Activated T-helper 1 cell treated with anti-CD3 and anti-CD28 coated beads, Interleukin-12 subunit alpha, Interleukin-12 subunit beta, Interleukin-2, Interleukin-4 antibody, amounts not matched to agents 30 ng/mL and 10 ng/mL and 1 ng/mL, durations not matched to agents 14 hours and 24 hours and 36 hours (primary cell): ENCODE measurements at places on chromosomes 1 and 21.

- H3K4me1 ChIP-seq: no peaks in the 10 kb centered on the region
- H3K36me3 ChIP-seq: no peaks in the 10 kb centered on the region
- no peak for DNase-seq
- H3K27ac ChIP-seq: no peak overlapping the region
These were observed 139.8 kb downstream of the KAZN start for GRCh38 chr1:14738235-14738634.

- peaks cover 2% of the 10 kb centered on the region for H3K27me3 ChIP-seq
- DNase-seq: no peak
- H3K4me3 ChIP-seq: no peak overlapping the region
- H3K36me3 ChIP-seq: no peaks in the 10 kb centered on the region
- no peak overlapping the region for H3K27ac ChIP-seq
- no peaks in the 10 kb centered on the region for H3K4me1 ChIP-seq
These were observed 176.9 kb downstream of the KAZN start for GRCh38 chr1:14775434-14775833.

DNA sequence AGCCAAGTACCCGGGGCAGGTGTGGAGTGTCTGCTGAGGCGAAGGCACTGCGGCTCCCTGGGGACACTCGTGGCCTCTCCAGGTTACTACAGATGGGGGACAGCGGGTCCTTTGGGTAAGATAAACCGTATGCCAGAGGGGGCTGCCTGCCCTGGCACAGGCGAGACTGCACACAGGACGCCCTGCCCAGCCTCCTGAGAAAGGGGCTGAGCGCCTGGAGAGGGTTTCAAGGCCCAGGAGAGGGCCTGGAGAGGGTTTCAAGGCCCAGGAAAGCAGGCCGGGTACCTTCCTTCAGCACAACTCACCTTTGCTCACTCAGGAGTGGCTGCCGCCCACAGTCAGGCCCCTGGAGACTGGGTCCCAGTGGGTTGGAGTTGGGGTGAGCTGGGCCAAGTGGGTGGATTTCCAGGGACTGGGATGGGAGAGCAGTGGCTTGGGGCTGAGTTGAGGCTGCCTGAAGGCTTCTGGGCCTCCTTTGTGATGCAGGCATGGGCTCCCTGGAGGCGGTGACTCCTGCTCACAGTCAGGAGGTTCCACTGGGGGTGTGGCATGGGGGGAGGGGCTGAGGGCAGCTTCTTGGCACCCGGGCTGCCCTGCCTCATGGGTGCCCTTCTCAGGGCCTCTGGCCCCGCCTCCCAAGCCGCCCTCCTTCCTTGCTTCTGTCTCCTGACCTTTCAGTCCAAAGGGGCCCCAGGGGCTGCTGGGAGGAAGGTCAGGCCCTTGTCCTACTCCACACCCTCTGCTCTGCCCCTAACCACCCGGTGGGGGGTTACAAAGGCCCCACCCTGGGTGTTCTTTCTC, at the start of gene MMEL1:
MMEL1 (minus strand) TSS at position 456 of the 801 bp plus-strand sequence. CDS start 3,532 bp downstream, outside the sequence.
- H3K27ac ChIP-seq: no peak within 1 kb of the TSS
- no peak within 1 kb of the TSS for H3K4me3 ChIP-seq
- peaks cover 16% of the 10 kb centered on the region for H3K27me3 ChIP-seq
- no peaks in the 10 kb centered on the region for H3K4me1 ChIP-seq
- H3K36me3 ChIP-seq: peaks cover 1% of the 10 kb centered on the region

- no peaks in the 10 kb centered on the region for H3K36me3 ChIP-seq
- peak; percentile 17 for DNase-seq
- H3K27me3 ChIP-seq: peaks cover 2% of the 10 kb centered on the region
- H3K27ac ChIP-seq: no peak overlapping the region
- no peak overlapping the region for H3K4me3 ChIP-seq
- H3K4me1 ChIP-seq: no peaks in the 10 kb centered on the region
These were observed 3.2 kb downstream of the MYBPH start for GRCh38 chr1:203172184-203173010.

DNA sequence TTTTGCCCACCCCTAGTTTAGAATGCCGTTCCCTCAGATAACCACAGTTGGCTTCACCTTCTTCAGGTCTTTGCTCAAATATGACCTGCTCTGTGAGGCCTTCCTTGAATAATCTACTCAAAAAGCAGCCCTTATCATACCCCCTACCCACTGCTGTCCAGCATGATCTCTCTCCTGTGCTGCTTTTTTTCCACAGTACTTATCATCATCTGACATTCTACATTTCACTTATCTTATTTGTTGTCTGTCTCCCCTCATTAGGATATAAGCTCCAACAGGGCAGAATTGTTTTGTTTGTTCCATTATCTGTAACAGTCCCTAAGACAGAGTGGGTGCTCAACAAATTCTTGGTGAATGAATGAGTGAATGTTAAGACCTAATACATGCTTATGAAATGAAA, 18.1 kb downstream of the USP24 start:
- no peak for DNase-seq
- no peaks in the 10 kb centered on the region for H3K27me3 ChIP-seq
- H3K36me3 ChIP-seq: peaks cover 17% of the 10 kb centered on the region
- H3K4me1 ChIP-seq: peaks cover 58% of the 10 kb centered on the region

- no peaks in the 10 kb centered on the region for H3K4me1 ChIP-seq
- DNase-seq: no peak
- no peaks in the 10 kb centered on the region for H3K36me3 ChIP-seq
- peaks cover 20% of the 10 kb centered on the region for H3K27me3 ChIP-seq
- H3K4me3 ChIP-seq: no peak overlapping the region
These were observed 9.6 kb downstream of the BCAR3 start for GRCh38 chr1:93672069-93672468.

GRCh38 chr1:54904476-54905048, 17.6 kb upstream of the DHCR24 start:
- no peaks in the 10 kb centered on the region for H3K36me3 ChIP-seq
- peaks cover 13% of the 10 kb centered on the region for H3K27me3 ChIP-seq
- no peak overlapping the region for H3K4me3 ChIP-seq
- DNase-seq: no peak

GRCh38 chr1:117665556-117666270, 59.9 kb downstream of the TENT5C start:
- peaks cover 74% of the 10 kb centered on the region for H3K4me1 ChIP-seq
- H3K27me3 ChIP-seq: peaks cover 6% of the 10 kb centered on the region
- DNase-seq: no peak
- peaks cover 27% of the 10 kb centered on the region for H3K36me3 ChIP-seq
- H3K4me3 ChIP-seq: peak overlapping the region; percentile 37
- peak overlapping the region; percentile 54 for H3K27ac ChIP-seq

DNA sequence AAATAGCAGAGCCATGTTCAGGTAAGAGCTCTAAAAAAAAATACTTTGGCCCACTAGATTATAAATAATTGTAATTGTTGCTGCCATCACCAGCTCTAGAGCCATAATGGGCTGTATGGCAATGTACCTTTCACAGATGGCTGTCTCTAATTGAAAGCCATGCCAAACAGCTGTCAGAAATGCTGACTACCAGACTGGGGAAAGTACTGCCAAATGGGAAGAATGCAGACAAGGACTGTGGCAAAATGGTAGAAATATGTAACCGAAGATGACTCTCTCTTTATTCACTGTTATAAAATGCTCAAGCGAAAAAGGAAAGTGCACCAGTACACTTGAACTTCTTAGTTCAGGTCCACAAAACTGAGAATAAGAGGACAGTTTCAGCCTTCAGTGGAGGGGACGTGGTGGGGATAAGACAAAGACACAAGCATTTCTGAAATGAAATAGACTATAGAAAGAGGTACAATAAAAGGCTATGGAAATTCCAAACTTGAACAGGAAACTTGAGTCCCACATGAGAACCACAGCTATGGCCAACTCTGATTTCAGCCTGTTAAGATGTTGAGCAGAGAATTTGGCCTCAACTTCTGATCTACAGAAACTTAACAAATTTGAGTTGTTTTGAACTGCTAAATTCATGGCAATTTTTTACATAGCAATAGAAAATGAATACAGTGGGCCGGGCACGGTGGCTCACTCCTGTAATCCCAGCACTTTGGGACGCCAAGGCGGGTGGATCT, 46.5 kb upstream of the LPGAT1 start:
- H3K4me3 ChIP-seq: no peak overlapping the region
- H3K27ac ChIP-seq: no peak overlapping the region
- H3K4me1 ChIP-seq: no peaks in the 10 kb centered on the region
- no peak for DNase-seq
- H3K27me3 ChIP-seq: peaks cover 8% of the 10 kb centered on the region
- peaks cover 1% of the 10 kb centered on the region for H3K36me3 ChIP-seq

GRCh38 chr1:211024901-211025300, 109.0 kb downstream of the KCNH1 start:
- no peak overlapping the region for H3K4me3 ChIP-seq
- no peak overlapping the region for H3K27ac ChIP-seq
- H3K36me3 ChIP-seq: no peaks in the 10 kb centered on the region

- H3K4me1 ChIP-seq: no peaks in the 10 kb centered on the region
- no peak for DNase-seq
- H3K4me3 ChIP-seq: no peak overlapping the region
- H3K27me3 ChIP-seq: no peaks in the 10 kb centered on the region
- H3K27ac ChIP-seq: no peak overlapping the region
These were observed 681.5 kb downstream of the MATN1 start for GRCh38 chr1:30041741-30042437.

DNA sequence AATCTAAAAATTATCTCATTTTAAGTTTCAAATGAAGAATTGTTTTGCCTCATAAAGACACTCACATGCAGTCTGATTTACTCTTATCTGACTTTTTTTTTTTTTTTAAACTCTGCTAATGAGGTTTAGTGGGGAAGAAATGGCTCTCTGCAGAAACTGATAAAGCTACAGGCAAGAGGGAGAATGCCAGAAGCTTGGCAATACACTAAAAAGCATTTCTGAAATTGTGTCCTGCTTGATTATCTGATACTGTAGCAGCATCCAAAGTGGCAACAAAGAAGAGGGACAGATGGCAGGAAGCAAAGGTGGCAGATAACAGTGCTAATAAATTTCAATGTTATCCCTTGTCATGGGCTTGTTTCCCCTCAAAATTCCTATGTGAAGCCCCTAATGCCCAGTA, 1744.9 kb downstream of the NCAM2 start:
- H3K36me3 ChIP-seq: no peaks in the 10 kb centered on the region
- H3K27me3 ChIP-seq: no peaks in the 10 kb centered on the region
- H3K4me1 ChIP-seq: no peaks in the 10 kb centered on the region
- H3K27ac ChIP-seq: no peak overlapping the region
- no peak for DNase-seq
- H3K4me3 ChIP-seq: no peak overlapping the region

DNA sequence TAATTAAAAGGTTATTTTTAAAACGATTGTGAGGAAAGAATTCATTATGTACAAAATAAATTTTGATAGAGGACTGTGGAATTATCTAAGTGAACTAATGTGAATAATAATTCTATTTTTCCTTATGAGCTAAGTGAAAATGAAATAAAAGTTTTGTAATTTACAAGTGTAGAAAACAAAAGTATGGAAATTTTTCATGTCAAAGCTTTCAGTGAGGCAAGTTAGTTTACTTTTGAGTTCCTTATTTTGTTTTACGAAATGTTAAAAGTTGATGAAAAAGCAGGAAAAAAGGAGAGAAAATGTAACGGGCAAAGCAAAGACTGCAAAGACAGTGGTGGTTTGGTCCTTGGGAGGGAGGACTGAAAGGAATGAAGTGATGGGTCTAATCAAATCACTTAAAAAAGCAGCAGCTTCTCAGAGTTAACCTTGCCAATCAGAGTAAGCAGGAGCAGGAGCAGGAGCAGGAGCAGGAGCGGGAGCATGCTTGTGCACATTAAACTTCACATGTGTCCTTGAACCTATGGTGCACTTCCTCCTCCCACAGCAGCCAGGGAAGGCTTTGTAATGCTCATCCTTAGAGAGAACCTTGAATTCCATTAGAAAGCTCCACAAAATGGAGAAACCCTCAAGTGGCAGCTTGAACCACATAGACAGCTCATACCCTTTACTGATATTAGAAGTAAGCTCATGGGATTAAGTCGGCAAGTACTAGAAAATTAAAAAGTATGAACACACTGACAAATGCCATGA, 133.4 kb downstream of the LHX4 start:
- H3K4me1 ChIP-seq: no peaks in the 10 kb centered on the region
- no peak overlapping the region for H3K4me3 ChIP-seq
- DNase-seq: no peak
